ENCODE measurements at places on chromosomes 2 and 18.

- DNase-seq, result no peak
Observed at GRCh38 chr18:75384144-75384543, 43.4 kb downstream of the SMIM21 start.

GRCh38 chr18:48663931-48664847, 125.4 kb downstream of the CTIF start:
- no peak for DNase-seq

DNA sequence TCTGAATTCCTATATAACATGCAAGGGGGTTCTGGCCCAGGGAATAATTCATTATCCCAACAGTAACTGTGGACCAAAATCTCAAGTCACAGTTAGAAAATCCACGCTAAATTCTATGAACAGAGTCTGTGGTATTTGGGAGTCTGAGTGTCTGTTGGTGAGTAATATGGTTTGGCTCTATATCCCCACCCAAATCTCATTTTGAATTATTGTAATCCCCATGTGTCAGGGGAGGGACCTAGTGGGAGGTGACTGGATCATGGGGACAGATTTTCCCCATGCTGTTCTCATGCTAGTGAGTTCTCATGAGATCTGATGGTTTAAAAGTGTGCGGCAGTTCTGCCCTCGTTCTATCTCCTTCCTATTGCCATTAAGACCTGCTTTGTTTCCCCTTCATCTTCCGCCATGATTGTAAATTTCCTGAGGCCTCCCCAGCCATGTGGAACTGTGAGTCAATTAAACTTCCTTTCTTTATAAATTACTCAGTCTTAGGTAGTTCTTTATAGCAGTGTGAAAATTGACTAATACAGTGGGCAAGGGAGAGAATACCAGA, 68.3 kb downstream of the NBAS start:
- DNase-seq, result no peak

DNA sequence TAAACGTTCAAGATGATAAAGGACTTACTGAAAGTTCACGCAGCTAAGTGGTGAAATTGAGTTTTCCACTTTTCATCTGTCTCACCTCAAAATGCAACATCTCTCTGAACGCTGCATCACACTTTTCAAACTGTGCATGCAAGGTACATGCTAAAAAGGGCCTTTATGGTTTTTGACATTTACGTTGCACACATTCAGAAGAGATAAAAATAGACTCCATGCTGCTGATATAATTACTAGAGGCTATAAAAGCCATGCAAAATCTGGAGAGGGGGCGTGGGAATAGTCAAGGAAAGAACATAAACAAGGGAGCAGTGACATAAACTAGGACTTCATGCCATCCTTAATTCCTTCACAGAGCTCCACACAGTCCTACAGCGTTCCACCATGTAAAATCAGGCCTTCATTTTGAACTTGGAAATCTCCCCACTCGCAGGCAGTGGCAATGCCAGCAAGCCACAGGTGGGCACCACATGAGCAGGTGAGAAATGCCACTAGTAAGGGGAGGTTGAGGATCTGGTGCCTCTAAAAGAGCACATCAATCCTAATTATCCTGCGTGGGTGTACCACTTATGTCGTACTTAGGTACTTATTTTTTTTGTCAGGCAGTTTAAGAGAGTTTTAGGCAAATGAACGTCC, 71.4 kb downstream of the ZEB2 start:
- DNase-seq, result no peak

- DNase-seq, result no peak
Observed at GRCh38 chr2:240162939-240163714, 22.7 kb upstream of the OTOS start.

GRCh38 chr2:220219371-220219770, 591.9 kb downstream of the SLC4A3 start:
- DNase-seq, result no peak

GRCh38 chr2:109402180-109402579, 211.6 kb downstream of the SEPTIN10 start:
- no peak for DNase-seq

DNA sequence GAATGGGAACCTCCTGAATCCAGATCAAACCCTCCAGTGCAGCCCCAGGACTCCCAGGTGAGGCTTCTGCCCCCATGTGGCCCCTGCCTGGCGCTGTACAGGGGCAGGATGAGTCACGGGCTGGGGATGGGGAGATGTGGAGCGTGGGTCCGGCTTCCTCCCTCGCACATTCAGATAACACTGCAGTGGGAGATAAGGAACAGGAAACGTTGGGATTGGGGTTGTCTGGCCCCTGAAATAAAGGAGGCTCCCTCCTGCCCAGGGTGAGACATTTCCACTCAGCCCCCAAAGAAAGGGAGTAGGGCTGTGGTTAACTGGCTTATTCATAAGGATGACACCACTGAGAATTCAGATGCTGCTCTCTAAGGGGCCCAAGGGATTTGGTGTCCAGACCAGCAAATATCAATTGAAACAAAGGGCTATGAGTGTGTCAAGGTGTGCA, 30.7 kb downstream of the IGFBP5 start:
- DNase-seq, result no peak

- no peak for DNase-seq
Observed at GRCh38 chr18:52200921-52201663, 138.9 kb upstream of the DCC start.

- DNase-seq, result no peak
Observed at GRCh38 chr18:40346146-40346545, 1608.9 kb upstream of the PIK3C3 start.

- DNase-seq, result no peak
Observed at GRCh38 chr2:136765256-136766072, at the start of gene THSD7B. Gene THSD7B, plus strand, starts transcription at chr2:136765545. Its CDS starts 116,634 bp downstream, at chr2:136882179.

DNA sequence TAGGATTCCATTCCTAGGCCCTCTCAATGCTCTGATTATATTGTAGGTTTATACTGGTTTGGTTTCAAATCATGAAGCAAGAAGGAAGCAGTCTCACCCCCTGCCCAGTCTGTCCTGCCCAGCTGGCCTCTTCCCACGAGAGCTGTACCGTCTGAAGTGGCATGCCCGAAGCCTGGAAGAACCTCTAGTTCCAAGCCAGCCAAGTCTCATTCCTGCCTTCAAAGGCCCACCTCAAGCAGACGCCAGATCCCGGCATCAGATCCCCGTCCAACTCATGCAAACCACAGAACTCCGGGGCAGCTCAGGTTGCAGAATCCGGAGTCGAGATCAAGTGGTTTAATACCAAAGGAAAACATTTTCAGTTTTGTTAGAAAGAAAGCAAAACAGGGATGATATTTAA, 234.4 kb downstream of the LPIN1 start:
- DNase-seq, result no peak

DNA sequence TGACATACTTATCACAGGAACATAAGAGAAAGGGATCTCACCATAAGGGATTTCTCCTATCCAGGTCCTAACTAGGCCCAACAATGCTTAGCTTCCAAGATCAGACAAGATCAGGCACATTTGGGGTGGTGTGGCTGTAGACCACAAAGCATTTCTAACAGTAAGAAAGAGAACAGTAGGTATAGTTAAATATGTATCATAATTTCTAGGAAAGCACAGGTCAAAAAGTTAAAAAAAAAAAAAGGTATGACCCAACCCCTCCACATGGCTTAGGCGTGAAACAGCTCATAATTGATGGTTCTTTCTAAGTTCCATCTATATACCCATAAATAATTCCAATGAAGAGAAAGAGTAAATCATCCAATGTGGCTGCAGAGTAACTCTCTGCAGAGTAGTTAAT, 6.9 kb downstream of the PRKD3 start:
- no peak for DNase-seq

GRCh38 chr2:176126929-176127773, 2.4 kb upstream of the HOXD8 start:
- DNase-seq, result no peak

GRCh38 chr2:191352536-191352935, 107.3 kb downstream of the MYO1B start:
- peak; percentile 65 for DNase-seq

GRCh38 chr2:8860239-8860638, 22.8 kb upstream of the KIDINS220 start:
- no peak for DNase-seq

GRCh38 chr2:20585359-20585709, 65.6 kb downstream of the HS1BP3 start:
- no peak for DNase-seq

DNA sequence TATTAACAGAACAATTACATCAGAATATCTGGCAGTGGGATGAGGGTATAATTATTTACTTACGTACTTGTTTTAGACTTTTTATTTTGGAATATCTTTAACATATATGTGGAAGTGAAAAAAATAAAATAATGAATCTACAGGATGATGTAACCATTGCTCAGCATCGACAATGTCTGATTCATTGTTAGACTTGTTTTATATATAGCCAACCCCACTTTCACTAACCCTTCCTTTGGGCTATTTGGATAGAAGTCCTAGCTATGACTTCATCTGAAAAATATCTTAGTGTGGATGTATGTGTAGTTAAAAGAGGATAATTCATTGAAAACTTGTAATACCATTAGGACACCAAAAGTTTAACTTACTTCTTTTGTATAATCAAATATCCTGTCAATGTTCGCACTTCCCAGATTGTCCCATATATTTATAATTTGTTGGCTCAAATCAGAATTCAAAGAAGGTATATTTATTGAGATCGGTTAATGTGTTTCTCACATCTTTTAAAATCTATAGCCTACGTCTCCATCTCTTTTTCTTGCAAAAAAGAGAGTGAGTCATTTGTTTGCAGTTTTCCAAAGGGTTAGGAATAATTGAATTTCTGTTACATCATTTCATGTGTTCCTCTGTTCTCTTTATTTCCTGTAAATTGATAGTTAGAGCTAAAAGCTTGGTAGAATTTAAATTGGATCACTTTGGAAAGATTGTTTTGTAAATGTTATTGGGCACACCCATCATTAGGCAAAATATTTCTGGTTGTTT, 506.1 kb upstream of the FAM98A start:
- peak; percentile 82 for DNase-seq

DNA sequence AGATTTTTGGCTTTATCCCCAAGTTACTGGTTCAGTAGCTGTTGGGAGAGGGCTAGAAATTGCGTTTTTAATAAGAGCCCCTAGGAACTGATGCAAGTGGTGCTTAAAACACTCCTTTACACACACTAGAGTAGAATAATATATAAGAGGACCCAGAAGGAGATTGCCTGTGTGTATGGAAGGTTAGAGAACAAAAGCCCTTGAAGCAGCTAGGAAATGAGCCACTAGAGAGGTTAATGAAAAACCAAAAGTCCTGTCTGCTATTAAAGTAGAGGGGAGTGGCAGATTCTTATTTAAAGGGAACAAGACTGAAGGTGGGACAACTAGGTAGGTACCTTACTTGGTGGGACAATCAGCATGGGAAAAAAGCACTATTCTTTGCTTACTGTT, 14.4 kb upstream of the SLC39A10 start:
- no peak for DNase-seq

GRCh38 chr2:120735746-120736170, at the start of gene GLI2:
Gene GLI2, plus strand, starts transcription at chr2:120735868. Its CDS starts 61,453 bp downstream, at chr2:120797321.
- peak; percentile 87 for DNase-seq

DNA sequence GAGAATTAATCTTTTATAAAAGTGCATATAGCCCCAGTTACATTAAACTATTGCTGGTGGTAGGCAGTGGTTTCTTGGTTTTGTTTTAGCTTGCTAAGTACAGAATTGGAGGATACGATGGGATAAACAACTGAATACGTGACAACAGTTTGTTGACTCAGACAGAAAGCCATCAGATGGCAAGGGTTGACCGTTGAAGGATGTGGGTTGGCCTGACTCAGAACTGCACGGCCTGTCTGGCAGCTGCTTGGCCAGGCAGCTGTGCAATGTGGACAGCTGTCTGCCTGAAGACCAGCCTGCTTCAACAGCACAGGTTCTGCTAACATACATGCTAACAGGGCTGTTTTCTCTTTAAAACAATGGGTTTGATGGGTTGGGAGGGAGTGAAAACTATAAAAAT, 46.6 kb downstream of the PRKRA start:
- DNase-seq, result peak; percentile 81

DNA sequence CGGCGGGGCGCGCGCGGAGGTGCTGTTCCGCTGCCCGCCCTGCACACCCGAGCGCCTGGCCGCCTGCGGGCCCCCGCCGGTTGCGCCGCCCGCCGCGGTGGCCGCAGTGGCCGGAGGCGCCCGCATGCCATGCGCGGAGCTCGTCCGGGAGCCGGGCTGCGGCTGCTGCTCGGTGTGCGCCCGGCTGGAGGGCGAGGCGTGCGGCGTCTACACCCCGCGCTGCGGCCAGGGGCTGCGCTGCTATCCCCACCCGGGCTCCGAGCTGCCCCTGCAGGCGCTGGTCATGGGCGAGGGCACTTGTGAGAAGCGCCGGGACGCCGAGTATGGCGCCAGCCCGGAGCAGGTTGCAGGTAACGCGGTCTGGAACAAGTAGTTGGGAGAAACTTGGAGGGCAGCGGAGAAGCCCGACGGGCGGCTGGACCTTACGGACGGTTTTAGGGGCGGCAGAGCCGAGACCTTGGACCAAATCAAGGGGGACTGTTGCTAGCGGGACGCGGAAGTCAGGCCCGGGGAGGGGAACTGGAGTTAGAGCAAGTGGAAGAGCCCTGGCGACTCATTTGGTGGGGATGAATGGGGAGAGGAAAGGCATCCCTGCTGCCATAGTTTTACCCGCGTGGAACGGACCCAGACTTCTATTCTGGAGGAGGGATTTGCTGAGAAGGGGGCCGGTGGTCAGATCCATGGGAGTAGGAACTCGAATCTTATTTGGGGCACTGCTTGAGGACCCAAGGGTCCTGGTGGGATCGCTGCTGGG, 573 bp downstream of the IGFBP2 start:
- DNase-seq, result no peak

DNA sequence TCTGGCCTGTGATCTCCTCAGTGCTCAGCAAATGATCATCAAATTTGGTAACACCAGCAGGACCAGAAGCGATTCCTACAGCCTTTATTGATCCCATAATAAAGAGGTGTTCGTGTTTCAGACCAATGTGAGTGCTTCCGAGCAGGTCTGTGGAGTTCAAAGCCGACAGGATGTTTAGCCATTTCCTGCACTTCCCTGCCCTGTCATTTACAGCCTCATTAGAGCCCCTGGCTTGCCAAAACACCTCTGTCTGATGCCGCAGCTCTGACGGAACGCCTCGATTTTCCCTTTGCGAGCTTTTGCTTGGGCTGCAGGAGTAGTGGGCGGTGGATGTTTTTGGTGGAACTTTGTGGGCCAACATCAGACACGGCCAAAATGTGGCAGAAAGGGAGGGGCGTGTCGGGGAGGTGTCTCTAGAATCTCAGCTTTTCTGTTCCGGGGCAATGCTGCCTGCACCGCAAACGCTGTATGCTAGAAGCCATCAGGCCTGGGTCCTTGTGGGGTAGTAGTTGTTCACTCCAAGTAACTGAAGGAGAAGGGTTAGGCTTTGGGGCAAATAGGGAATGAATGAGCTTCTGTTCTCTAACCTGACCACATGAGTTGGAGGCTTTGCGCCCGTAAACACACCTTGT, 26.1 kb upstream of the INHBB start:
- no peak for DNase-seq

Measured in HFFc6 (cell line).